ENCODE measurements at places on chromosomes 1 and 21. TPM values are rescaled to one million over a fixed set of nuclear protein-coding genes. Genes with fewer than 3 reads are reported as not detected.

- H3K4me3 ChIP-seq: no peak overlapping the region
- H3K36me3 ChIP-seq: no peaks in the 10 kb centered on the region
- no peak overlapping the region for H3K27ac ChIP-seq
- H3K4me1 ChIP-seq: no peaks in the 10 kb centered on the region
These were observed 25.0 kb upstream of the TENT5C start for GRCh38 chr1:117580882-117581281.

FYB2 gene
- 9.6 TPM for total RNA-seq

- no peaks in the 10 kb centered on the region for H3K4me1 ChIP-seq
- no peaks in the 10 kb centered on the region for H3K36me3 ChIP-seq
- no peak overlapping the region for H3K4me3 ChIP-seq
- H3K27me3 ChIP-seq: peaks cover 47% of the 10 kb centered on the region
These were observed 9.1 kb downstream of the SYT2 start for GRCh38 chr1:202701200-202701599.

DNA sequence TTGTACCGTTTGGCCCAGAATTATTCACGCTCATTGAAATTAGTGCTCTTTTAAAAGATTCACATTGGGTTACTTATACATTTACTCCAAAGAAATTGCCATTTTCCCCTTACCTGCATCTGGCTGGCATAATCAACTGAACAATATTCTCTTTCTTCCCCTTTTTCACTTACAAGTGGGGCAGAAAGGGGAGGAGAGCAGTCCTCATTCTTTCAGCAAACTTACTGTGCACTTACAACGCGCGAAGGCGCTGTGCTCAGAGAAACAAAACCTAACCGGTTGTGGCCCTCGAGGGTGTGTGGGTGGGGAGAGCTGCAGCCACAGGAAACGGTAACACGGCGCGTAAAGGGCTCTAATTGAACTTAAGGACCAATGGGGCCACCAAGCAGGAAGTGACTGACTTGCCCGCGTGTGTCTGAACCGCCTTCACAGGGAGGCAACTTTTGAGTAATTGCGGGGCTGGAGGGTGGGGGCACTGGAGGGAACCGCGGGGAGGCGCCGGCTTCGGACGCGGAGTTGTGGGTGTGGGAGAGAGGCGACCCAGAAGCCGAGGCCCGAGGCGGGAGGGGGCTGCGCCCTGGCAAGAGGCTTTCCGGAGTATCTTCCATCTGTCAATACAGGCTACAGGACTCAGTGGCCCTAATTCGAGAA, 693 bp upstream of the PNRC2 start:
- no peaks in the 10 kb centered on the region for H3K27me3 ChIP-seq
- peaks cover 39% of the 10 kb centered on the region for H3K4me1 ChIP-seq
- peak overlapping the region; percentile 100 for H3K4me3 ChIP-seq
- peak; percentile 65 for DNase-seq
- H3K27ac ChIP-seq: peak overlapping the region; percentile 100

GRCh38 chr1:232226197-232226712, 403.7 kb downstream of the SIPA1L2 start:
- H3K36me3 ChIP-seq: no peaks in the 10 kb centered on the region
- peaks cover 25% of the 10 kb centered on the region for H3K4me1 ChIP-seq
- peaks cover 13% of the 10 kb centered on the region for H3K27me3 ChIP-seq
- H3K27ac ChIP-seq: no peak overlapping the region

MANEAL gene
- 23.8 TPM for total RNA-seq

GUCA2B gene
- 1.3 TPM for total RNA-seq

LHX4 gene
- 0.62 TPM for total RNA-seq

COL11A1 gene
- total RNA-seq: 2.4 TPM

DNA sequence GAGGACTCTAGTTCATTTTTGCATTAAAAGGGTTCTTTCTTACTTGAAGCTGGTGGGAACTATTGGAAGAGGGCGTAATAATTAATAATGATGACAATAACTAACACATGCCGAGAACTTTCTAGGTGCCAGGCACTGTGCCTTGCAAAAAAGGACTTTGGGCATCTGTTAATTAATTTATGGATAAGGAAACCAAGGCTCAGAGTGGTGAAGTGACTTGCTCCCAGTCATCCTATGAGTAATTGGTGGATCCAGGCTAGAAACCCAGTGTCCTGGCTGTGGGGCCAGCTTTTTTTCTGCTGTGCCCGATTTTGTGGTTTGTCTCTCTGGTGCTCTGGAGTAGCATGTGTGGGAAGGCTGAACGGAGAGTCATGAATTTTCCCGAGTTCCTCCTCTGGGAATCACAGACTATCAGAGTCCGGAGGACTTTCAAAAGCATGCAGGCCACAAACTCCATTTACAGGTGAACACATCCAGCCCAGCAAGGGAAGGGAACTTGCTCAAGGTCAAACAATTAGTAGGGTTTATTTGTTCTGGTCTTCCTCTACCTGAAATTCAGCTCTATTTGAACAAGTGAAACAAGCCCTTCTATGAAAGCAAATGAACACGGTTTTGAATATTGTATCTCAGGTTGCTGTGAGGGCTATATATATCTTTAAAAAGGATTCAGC, 23.4 kb downstream of the ROR1 start:
- no peaks in the 10 kb centered on the region for H3K27me3 ChIP-seq
- H3K36me3 ChIP-seq: no peaks in the 10 kb centered on the region
- H3K27ac ChIP-seq: peak overlapping the region; percentile 22

DNA sequence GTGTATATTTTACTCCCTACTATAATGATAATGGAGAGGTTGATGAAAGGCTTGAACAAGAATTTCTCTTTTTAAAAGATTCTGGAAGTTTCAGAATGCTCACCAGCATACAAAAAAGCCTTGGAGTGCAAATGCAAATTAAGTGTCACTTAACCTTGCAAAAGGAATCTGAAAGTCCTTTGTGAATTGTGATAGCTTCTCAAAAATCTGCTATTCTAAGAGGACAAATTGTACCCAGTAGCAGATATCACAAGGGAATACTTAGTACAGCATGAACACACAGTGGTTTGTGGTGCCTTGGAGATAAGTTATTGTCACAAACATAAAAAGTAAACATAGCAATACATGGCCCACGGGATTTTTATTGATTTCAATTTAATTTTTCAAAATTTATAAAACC, 1208.3 kb upstream of the B3GALT2 start:
- no peak overlapping the region for H3K27ac ChIP-seq
- DNase-seq: no peak
- H3K4me3 ChIP-seq: no peak overlapping the region
- H3K36me3 ChIP-seq: no peaks in the 10 kb centered on the region
- no peaks in the 10 kb centered on the region for H3K27me3 ChIP-seq
- peaks cover 2% of the 10 kb centered on the region for H3K4me1 ChIP-seq

DNA sequence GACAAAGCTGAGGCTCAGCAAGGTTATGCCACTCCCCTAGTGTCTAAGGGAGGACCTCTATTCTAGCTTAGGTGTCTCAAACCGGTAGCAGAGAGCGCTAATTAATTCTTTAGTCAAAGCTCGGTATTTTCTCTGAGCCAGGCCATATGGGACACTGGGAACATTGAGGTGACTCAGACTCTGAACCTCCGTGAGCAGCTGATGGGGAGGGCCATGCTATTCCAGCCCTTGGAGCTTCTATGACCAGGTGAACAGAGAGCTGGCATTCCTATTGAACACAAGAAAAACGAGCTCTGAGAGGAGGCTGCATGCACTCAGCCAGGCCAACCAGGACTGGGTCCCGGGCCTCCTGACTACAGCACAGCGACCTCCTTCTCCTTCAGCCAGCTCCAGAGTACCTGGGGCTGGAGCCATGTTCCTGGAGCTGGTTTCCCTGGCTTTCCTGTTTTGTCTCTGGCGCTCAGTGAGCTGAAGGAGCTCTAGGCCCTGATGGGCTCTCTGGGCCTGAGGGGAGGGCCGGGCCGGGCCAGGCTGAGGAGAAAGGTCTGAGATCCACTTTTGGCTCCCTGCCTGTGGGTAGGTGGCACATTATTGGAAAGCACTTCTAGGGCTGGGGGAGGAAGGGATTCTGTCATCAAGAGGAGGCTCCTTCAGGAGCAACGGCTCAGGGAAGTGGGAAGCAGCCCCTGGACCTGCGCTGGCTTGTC, 37.0 kb downstream of the SLC9A1 start:
- H3K4me3 ChIP-seq: no peak overlapping the region
- H3K27me3 ChIP-seq: no peaks in the 10 kb centered on the region
- no peaks in the 10 kb centered on the region for H3K36me3 ChIP-seq
- DNase-seq: no peak
- peaks cover 3% of the 10 kb centered on the region for H3K4me1 ChIP-seq

GRCh38 chr1:54428837-54429518, 22.8 kb upstream of the SSBP3 start:
- no peak overlapping the region for H3K4me3 ChIP-seq
- H3K36me3 ChIP-seq: no peaks in the 10 kb centered on the region
- H3K4me1 ChIP-seq: no peaks in the 10 kb centered on the region

LRRIQ3 gene
- 1.0 TPM for total RNA-seq

- no peak overlapping the region for H3K27ac ChIP-seq
- H3K27me3 ChIP-seq: no peaks in the 10 kb centered on the region
- no peak for DNase-seq
- H3K4me3 ChIP-seq: no peak overlapping the region
These were observed 424.4 kb upstream of the RUNX1 start for GRCh38 chr21:35473496-35473895.

GRCh38 chr21:31161157-31161556, 122.9 kb upstream of the KRTAP19-8 start:
- H3K27ac ChIP-seq: peak overlapping the region; percentile 39
- peaks cover 5% of the 10 kb centered on the region for H3K36me3 ChIP-seq
- DNase-seq: no peak
- peaks cover 8% of the 10 kb centered on the region for H3K4me1 ChIP-seq
- H3K4me3 ChIP-seq: peak overlapping the region; percentile 64

- no peaks in the 10 kb centered on the region for H3K27me3 ChIP-seq
- no peak for DNase-seq
- no peak overlapping the region for H3K27ac ChIP-seq
- H3K4me1 ChIP-seq: peaks cover 3% of the 10 kb centered on the region
- H3K4me3 ChIP-seq: no peak overlapping the region
These were observed 12.2 kb downstream of the AMPD2 start for GRCh38 chr1:109631513-109632505.

DNA sequence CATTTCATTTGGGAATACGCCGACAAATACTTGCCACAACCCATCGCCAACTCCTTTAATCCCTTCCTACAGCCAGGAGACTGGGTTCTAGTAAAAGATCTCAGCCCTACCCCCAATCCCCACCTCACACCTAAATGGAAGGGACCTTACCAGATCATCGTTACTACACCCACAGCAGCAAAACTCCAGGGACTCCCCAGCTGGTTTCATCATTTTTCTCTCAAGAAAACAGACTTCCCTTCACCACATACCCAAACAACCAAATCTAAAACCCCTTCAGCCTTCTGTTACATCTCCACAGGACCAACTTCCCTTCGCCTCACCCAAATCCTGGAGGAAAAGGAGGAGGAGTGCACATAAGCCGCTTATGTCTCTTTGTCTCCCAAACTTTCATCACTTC, 23.7 kb upstream of the SLC2A5 start:
- no peak overlapping the region for H3K27ac ChIP-seq
- no peaks in the 10 kb centered on the region for H3K36me3 ChIP-seq
- no peak overlapping the region for H3K4me3 ChIP-seq
- no peak for DNase-seq

DNA sequence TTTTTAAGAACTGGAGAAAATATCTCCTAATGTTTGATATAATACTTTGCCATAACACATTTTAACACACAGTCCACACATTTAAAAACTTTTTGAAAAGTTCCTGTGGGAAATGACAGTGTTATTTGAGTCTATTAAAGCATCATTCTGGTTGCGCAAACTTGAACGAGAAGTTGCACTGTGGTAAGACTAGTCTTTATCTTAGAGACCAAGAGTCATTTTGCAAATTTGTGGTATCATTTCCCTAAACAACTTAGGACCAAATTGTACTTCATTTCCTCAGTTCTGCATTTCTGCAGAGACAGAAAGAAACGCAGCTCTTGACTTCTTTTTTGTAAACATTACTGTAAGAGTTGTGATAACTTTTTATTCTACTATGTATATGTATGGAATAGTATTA, at the start of gene RGS18:
Gene RGS18, plus strand, starts transcription at position 282 of the 400 bp plus-strand sequence. CDS start 176 bp downstream, outside the sequence.
- DNase-seq: no peak
- H3K4me3 ChIP-seq: no peak within 1 kb of the TSS
- peaks cover 1% of the 10 kb centered on the region for H3K4me1 ChIP-seq
- H3K36me3 ChIP-seq: no peaks in the 10 kb centered on the region
- H3K27me3 ChIP-seq: no peaks in the 10 kb centered on the region
- H3K27ac ChIP-seq: no peak within 1 kb of the TSS

PALMD gene
- 7.3 TPM for total RNA-seq

DNA sequence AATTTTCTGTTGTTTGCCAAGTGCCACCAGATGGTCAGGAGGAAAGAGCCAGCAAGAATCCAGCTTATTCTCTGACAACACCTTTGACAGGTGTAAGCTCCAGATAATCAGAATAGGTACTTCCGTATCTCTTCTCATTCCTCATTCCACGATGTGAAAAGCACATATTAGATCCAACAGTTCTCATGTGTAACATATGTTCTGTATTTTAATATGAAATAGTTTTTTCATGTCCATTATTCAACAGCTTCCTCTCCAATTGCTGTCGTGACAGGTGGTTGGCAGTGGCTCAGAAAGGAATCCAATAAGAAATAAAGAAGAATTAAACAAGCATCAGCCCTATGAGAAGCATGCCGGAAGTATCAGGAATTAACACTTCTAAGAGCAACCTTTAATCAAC, 1624.7 kb downstream of the MRPL39 start:
- peaks cover 4% of the 10 kb centered on the region for H3K36me3 ChIP-seq
- no peaks in the 10 kb centered on the region for H3K4me1 ChIP-seq
- no peaks in the 10 kb centered on the region for H3K27me3 ChIP-seq
- H3K27ac ChIP-seq: no peak overlapping the region
- no peak overlapping the region for H3K4me3 ChIP-seq

- no peak overlapping the region for H3K27ac ChIP-seq
- no peak overlapping the region for H3K4me3 ChIP-seq
- DNase-seq: no peak
- H3K27me3 ChIP-seq: peaks cover 5% of the 10 kb centered on the region
These were observed 15.9 kb upstream of the NPPB start for GRCh38 chr1:11874624-11875023.

DNA sequence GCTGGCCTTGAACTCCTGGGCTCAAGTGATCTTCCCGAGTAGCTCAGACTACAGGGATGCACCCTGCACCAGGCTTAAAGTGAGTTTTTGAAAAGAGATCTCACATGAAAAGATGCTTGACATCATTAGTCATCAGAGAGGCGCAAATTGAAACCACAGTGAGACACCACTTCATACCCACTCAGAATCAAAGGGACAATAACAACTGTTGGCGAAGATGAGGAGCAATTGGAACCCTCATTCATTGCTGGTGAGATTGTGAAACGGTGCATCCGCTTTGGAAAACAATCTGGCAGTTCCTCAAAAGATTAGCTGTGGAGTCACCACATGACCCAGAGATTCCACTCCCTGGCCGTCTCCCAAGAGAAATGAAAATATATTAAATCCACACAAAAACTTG, 122.3 kb downstream of the PGBD5 start:
- no peak overlapping the region for H3K4me3 ChIP-seq
- peaks cover 18% of the 10 kb centered on the region for H3K4me1 ChIP-seq
- H3K36me3 ChIP-seq: no peaks in the 10 kb centered on the region
- H3K27me3 ChIP-seq: peaks cover 11% of the 10 kb centered on the region
- H3K27ac ChIP-seq: peak overlapping the region; percentile 29

DNA sequence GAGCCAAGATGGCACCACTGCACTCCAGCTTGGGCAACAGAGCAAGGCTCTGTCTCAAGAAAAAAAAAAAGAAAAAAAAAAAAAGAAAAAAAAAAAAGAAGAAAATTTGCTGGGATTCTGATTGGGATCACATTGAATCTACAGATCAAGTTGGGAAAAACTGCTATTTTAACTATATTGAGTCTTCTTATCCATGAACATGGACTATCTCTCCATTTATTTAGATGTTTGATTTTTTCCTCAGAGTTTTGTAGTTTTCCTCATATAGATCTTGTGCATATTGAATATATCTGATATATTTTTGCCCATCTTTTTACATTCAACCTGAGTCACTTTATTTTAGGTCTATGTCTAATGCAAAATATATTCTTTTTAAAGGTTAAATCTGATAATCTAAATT, 58.3 kb upstream of the B3GALNT2 start:
- no peak overlapping the region for H3K4me3 ChIP-seq
- peaks cover 1% of the 10 kb centered on the region for H3K4me1 ChIP-seq
- no peak overlapping the region for H3K27ac ChIP-seq

All from progenitor cell of endocrine pancreas (in vitro differentiated cells).